Stimulated activated CD4-positive, alpha-beta T cell treated with anti-CD3 and anti-CD28 coated beads, Interleukin-15, amount 100 ng/mL, for 1 hour (primary cell): ENCODE measurements at places on chromosomes 3 and 15.
A peak's percentile ranks its signal among the peaks of the same experiment; 100 is the strongest.

DNA sequence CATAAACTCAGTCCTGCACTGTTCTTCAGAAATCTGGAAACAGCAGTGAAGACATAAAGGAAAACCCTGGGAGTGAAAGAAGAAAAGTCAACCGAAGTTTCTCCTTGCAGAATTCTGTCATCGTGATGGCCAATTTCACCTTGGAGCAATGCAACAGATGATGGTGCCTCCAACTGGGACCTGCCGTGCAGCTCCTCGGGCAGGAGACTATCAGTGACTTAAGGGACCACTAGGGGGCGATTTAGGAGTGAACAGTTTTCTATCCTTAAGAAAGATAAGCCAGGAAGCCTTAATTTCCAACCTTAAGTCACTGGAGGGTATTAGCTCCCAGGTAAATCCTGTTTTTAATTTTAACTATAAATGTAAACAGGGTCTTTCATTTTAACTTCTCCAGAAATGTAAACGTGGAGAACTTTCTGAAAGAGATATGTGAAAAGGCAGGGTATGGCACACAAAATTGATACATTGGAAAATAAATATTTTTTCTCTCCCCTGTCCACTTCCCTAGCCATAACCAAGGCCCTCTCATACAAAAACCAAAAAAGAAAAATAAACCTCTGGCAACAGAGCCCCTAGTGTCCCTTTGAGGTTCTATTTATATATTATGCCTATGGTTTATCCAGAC is 116.3 kb downstream of the PDZRN3 start:
- no peak for DNase-seq

DNA sequence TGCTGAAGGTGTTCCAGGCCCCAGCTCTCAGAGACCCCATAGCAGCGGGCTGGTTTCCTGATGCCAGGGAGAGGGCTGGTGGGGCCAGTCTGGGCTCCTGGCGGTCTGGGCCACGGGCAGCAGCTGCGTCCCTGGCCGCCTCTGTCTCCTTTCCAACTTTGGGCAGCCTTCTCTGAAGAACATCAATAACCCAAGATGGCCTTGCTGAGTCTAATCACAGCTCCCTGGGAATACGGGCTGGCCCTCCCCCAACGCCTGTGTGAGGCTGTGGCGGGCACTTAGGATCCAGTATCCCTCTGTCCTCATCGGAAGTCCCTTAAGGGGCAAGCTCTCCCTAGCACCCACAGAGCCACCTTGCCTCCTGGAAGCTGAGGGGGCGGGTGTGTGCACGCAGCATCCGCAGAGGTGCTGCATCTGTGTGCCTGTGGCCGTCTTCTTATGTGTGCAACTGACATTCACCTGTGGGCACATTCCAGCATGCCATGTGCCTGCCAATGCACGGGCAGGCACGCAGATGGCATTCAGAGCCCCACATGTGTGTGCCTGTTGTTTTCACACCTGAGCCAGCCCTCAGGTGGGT is 2.1 kb downstream of the ATP2B2 start:
- no peak for DNase-seq

- DNase-seq = no peak
These were observed 2.7 kb downstream of the SLC22A14 start for GRCh38 chr3:38284756-38285150.

DNA sequence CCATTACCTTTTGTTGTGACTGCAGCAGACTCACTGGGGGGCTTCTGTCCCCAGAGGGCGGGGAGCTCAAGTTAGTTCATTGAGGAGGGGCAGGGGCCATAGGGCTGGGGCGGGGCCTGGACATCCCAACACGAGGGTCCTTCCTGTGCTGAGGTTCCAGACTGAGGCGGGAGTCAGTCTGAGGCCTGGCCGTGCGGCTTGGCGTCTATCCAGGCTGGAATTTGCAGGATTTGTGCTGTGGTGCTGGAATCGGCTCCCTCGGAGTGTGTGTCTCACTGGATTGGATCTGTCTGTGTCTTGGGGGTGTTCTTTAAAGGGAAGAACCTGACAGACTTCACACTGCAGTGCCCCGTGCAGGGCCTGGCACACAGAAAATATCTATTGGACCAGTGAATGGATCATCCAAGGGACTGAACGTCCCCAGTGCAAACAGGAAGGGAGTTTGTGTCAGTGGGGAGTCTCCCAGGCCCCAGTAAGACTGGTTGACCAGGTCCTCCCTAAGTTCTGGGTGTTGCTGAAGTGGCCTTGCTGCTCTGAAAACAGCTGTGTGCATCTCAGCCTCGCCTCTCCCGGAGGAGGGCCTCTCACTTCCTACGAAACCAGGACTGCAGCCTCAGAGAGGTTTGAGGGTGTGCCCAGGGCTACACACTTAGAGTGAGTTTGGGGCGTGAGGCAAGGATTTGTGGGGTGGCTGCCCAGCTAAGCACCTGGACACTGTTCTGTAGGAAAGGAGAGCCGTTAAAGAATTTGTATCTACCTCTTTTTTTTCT is 26.1 kb downstream of the GOLGA6L2 start:
- no peak for DNase-seq

DNA sequence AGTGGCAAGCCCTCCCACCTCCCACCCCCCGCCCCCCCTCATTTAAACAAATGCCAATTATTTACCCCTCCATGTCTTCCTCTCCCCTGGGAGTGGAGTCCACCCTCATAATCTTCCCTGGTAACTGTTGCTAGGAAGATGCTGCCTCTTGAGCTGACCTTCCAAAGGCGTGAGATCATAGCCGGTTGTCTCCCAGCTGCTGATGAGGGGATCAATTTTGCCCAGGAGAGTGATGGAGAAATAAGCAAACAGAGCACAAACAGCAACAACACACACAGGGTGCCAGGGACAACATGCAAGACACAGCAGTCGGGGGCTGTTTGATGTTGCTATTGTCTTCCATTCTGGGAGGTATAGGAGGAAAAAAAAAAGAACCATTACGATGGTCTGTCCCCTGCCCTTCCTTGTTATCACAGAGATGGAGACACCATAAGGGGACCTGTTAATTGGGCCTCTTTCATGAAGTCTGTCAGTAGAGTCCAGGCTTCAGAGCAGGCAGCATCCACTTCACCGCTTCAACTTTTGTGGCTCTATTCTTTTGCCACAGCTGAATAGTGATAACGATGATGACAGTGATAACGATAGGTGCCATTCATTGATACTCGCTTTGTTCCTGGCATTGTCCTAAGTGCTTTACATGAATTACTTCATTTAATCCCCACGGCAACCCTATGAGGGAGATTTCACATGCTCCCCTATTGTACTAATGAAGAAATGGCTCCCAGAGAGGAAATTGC is 76.9 kb upstream of the RGMA start:
- DNase-seq = no peak

DNA sequence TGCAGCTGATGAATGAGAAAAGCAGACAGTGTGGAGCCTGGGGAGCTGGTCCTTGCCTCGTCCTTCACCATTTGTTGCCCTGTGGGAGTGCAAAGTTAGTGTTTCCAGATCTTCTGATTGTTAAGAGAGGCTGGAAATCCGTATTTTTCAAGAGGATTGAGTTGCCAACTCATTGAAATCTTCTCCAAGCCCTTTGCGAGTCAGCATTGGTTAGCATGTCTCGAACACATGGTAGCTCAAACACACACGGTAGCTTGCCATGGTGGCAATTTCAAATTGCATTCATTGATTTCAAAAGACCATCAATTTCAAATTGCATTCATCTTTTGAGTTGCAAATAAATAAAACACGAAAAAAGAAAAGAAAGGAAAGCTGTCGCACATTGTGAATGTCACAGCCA is 70.7 kb downstream of the SLCO3A1 start:
- no peak for DNase-seq

DNA sequence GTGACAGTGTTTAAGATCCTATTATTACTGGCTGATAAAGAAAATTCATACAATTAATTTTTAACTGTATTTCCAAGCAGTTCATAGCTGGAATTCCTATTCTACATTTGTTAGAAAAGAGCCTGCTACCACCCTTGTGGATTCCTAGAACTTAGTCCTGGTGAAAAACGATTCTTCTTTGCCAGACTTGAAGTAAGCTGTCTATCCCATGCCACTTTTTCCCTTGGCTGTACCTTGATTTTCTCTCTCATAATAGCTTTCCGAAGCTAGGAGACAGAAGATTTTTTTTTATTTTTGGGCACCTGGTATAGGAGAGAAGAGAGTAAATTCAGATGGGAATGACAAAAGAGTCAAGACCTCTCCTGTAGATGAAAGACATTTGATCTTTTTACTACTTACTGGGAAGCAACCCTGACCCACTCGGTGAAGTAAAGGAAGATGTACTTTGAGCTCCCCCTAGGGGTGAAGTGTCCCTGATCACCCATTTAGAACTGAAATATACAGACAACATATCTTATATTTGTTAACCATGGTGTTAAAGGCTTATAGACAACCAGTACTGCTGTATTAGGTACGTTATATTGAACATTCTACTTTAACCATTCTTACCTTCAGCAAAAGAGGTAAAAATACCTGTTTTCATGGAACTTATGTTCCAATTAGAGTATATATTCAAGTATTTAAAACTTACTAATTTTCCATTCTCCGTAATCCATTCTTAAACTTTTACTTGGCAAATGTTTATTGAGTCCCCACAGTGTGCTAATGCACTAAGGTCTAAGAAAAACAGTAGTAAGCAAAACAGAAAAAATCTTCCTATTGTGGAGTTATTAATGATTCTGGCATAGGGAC is 36.2 kb upstream of the C3orf38 start:
- peak; percentile 11 for DNase-seq

DNA sequence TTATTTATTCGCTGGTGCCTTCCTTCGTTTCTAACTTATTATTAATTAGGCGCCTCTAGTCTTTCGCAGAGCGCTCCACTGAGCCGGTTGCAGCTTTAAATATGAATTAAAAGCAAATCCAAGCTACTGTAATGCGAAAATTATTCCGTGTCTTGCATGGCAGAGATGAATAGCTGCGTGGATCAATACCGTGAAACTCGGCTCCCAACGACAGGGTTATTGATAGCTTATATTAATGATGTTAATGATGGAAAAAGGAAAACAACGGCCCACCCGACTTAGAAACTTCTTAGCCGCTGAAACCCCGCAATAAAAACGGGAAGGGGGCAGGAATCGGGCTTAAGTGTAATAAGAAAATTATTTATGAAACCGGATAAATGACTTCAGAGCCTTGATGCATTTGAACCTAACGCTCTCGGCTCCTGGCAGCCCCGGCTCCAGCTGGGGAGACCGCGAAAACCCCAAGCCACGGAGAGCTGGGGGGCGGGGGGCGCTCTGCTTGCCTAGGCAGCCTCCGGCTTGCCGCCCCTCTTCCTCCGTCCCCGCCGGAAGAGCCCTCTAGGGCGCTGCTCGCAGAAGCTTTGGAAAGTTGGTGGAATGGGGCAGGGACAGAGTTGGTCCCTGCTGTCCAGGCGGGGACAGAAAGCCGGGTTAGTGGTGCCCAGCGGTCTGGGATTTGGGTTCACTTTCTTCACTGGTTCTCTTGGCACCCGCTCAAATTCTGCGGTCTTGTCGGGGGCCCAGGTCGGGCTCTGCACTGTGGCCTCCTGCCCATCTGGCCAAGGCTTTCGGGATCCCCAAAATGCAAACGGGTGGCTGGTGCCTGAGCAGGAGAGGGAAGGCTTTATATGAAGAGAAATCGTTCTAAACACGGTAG is 7.7 kb upstream of the ONECUT1 start:
- DNase-seq = no peak

DNA sequence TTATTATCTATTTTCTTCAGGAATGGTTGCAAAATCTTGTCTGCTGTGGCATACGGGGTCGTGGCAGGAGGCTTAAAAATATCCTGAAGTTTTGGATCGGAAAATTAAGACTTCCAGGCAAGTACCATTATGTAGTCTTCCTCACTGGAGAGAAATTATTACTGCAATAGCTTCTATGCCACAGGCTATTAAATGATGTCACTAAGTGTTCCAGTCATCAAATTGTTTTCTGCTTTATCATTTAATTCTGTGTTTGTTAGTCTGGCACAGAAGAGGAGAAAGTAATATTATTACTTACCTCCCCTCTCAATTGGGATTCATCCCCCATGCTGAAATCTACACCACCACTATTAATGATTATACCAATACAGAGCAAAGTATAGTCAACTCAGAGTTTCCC is 378.2 kb upstream of the ALCAM start:
- DNase-seq = no peak

- no peak for DNase-seq
These were observed 68.0 kb downstream of the TRAK1 start for GRCh38 chr3:42159147-42159546.

DNA sequence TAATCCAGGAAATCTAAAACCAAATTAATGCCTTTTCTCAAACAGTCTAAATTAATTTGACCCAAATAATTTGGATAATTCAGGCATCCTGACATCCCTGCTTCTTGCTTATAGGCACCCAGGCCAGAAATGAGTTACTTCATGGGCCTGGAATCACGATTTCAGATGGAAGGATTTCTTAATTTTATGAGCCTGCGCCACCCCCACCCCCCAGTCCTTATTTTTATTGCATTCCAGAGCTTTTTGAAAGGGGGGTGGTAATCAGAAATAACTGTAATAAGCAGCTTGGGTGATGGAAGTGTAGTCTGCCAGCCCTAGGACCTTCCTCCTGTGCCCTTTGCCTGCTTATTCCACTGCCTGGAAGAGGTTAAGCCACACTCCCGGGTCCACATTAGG is 1.3 kb downstream of the AP2M1 start:
- no peak for DNase-seq

DNA sequence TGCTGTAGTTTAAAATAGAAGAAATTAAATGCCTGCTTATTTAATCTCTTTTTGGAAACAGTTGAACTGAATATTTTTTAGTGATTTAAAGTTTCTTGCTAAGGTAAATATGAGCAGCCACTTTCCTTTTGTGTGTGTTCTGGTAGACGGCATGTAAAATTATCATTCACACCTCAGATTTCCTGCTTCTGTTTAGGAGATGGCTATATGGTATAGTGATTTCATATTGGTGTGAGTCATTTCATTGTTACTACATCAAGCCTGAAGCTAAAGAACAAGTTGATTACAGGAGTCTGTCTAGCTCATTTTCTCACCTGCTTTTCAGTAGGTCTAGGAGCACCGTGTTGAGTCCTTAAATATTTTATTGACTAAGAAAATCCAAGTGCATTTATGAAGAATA is 2.2 kb downstream of the LRCH3 start:
- no peak for DNase-seq

DNA sequence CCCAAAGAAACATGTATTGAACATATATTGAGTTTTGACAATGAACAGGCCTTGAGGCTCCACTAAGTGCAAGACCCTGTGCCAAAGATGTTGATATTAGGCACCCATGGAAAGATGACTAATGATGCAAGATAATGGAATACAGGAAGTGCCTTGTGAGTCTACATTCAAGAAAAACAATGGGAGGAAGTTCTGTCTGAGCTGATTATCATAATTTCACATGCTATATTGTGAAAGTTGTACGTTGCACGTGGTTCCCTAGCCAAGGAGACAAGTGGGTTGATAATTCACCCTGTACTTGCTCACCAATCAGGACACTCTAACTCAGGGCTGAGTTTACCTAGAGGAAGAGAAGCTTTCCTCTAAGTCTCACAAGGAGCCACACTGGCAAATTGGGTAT is 186.9 kb upstream of the STAC start:
- no peak for DNase-seq

GRCh38 chr3:104956620-104957345 is 409.9 kb upstream of the ALCAM start:
- no peak for DNase-seq

DNA sequence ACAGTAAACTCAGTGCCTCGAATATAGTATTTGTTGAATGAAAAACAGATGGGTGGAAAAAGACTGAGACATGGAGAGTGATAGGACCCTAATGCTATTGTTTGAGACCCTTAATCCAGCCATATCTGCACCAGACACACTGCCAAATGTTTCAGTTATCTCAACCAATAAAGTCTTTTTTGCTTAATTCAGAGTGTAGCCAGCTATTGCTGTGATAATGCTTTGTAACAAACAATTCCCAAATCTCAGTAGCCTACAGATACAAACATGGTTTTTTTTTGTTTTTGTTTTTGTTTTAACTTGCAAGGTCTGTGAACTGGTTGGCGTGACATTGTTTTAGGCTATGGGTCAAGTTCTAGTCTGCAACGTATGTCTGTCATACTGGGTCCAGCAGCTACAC is 17.0 kb upstream of the BCL2A1 start:
- DNase-seq = no peak
